ENCODE measurements at places on chromosomes 3 and 15.
A peak's percentile ranks its signal among the peaks of the same experiment; 100 is the strongest.

DNA sequence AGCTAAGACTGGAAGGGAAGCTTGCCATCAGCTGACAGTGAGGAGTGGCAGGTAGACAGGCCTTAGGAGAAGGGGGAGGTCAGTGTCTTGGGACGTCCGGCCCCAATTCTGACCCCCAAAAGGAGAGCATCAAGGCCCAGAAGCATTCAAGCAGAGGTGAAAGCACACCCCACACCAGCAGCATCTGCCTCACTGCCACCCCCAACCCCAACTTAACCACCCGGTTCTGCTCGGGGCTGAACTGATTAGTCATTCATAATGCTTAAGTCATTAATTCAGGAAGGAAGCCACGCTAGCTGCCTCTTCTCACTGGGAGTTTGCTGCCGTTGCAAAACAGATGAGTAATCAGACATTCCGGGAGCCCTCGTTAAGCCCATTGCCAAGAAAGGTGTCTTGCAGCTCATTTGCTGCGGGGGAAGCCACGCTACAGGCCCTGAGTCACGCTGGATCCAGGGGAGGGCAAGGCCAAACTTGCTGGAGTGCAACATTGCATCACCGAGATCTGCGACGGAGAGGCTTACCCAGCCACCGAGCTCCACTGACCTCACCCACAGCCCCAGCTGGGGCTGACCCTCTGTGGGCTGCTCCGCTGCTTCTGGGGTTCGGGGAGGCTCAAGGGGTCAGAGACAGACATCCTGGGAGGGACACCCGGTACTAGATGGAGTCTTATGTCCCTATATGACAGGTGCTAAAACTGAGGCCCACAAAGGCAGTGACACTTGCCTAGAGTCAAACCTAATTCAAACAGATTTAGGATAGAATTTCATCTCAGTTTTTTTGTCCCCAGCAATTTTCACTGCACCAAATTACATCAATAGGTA, 46.4 kb upstream of the HES1 start:
- DNase-seq = peak; percentile 99

DNA sequence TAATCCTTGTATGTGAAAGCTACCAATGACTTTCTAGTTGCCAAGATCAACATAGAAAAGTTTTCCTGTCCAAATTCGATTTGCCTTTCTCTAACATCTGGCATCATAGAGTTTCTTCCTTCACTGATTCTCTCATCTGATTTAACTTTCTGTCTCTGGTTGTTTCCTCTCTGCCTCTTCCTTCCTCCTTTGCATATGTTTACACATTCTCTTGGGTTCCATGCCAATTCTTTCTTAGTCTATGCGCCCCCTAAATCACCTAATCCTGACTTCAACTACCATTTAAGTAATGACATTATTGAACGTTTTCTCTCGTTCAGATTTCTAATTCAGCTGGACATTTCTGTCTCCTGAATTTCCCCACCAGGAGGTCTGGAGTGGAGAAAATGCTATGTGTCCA, 561.9 kb upstream of the TGFBR2 start:
- no peak for DNase-seq

- no peak for DNase-seq
These were observed 140.9 kb upstream of the MRPS22 start for GRCh38 chr3:139202959-139203349.

DNA sequence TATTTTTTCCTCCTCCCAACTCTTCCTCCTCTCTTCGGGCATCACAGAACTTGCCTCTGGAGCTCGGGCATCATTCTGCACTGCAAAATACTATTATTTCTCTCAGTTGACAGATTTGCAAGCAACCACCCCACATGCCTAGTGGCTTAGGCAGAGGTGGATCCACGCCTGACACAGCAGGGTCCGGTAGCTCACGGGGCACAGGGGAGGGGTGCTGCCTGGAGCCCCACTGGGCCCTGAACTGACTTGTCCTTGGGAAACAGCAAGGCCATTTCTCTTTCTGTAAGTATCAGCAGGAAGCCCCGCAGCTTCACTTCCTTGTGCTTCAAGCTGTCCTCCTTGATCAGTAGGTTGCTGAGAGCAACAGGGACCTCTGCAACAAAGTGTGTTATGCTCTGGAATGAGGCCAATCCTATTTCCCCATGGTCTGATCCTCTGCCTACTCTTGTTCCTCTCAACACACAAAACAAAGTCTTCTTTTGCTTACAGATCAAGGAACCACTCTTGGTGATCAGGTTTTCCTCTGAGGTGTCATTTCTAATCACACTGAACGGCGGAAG, 69.1 kb downstream of the FAM174B start:
- DNase-seq = no peak

DNA sequence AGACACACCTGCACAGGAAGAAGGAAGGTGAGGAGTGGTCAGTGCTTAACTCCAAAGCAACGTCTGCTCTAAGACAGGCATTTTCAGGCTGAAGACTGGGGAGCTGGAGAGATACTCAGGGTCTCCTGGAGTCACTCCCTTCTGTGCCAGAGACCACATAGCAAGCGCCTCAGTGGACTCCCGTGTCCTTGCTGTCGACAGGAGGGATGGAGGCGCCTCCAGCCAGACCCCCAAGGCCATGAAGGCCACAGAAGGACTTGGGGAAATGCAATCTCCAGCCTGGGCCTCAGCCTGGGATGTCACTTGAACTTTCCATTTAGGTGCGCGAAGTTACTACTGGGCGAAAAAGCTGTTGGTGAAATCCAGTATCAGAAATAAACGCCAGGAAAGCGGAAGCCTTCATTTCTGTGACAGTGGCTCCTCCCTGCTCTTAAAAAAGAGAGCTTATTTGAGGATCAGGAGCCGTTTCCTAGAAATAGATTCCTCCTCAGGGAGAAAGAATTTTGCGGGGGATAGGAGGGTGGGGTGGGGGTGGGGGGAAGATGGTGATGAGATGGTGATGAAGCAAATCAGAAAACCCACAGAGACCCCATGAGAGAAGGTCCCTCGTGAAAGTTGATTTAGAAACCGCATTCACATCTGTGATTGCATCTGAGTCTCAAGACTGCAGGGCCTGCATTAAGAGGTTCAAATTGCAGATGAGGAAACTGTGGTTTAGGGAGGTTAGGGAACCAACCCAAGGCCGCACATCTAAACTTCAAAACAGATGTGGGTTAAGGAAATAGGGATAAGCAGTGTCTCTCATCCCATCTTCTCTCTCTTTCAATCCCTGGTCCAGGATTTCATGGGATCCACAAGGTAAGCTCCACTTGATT, 78.8 kb downstream of the ATP2B2 start:
- DNase-seq = no peak

Data from astrocyte of the spinal cord (primary cell).